ENCODE measurements at places on chromosomes 1 and 21.
A peak's percentile ranks its signal among the peaks of the same experiment; 100 is the strongest.

DNA sequence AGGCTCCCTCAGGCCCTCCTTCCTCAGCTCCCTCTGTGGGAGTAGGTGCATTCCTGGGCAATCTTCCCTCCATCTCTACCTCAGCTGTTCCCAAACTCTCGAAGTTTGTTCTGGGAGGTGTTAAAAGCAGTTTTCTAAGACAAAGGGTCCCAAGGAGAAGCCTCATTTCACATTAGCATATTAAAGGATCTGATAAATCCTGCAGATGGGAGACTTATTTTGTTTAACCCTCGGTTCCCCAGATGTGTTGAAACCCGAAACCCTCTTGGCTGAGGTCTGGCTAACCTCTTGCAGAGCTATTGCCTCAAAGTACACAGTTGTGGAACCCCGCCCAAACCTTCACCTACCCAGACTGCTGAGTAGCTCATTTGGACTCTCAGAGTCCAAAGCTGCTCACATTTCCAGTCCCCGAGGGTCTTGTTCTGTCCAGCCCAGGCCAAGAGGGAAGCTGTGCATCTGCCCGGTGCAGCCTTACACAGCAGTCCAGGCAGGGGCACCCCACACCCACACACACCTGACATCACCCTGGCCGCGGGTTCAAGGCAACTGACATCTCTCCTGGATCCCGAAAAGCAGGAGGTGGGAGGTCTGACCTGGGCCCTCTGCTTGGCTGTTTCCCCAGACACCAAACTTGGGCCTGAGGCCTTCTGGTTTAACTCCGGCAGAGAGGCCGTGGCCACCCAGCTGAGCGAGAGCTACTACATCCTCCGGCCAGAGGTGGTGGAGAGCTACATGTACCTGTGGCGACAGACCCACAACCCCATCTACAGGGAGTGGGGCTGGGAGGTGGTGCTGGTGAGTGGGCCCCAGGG lies 19.5 kb upstream of the SELENON start:
- no peak overlapping the region for H3K4me3 ChIP-seq
- no peak for DNase-seq
- H3K27me3 ChIP-seq = no peaks in the 10 kb centered on the region
- no peaks in the 10 kb centered on the region for H3K4me1 ChIP-seq
- H3K36me3 ChIP-seq = no peaks in the 10 kb centered on the region
- H3K27ac ChIP-seq = no peak overlapping the region

- H3K36me3 ChIP-seq = no peaks in the 10 kb centered on the region
- no peak for DNase-seq
- H3K4me1 ChIP-seq = no peaks in the 10 kb centered on the region
- no peak overlapping the region for H3K4me3 ChIP-seq
- no peaks in the 10 kb centered on the region for H3K27me3 ChIP-seq
Measured at GRCh38 chr1:100383743-100384405, 31.6 kb downstream of the CDC14A start.

- H3K27ac ChIP-seq = no peak overlapping the region
- DNase-seq = no peak
- H3K36me3 ChIP-seq = no peaks in the 10 kb centered on the region
- H3K4me1 ChIP-seq = peaks cover 7% of the 10 kb centered on the region
- H3K4me3 ChIP-seq = no peak overlapping the region
Measured at GRCh38 chr1:6145864-6146410, 34.2 kb downstream of the CHD5 start.

- H3K27ac ChIP-seq = no peak overlapping the region
- H3K36me3 ChIP-seq = no peaks in the 10 kb centered on the region
- no peak overlapping the region for H3K4me3 ChIP-seq
- no peaks in the 10 kb centered on the region for H3K27me3 ChIP-seq
- no peak for DNase-seq
- H3K4me1 ChIP-seq = no peaks in the 10 kb centered on the region
Measured at GRCh38 chr1:8455700-8456307, 137.9 kb downstream of the SLC45A1 start.

DNA sequence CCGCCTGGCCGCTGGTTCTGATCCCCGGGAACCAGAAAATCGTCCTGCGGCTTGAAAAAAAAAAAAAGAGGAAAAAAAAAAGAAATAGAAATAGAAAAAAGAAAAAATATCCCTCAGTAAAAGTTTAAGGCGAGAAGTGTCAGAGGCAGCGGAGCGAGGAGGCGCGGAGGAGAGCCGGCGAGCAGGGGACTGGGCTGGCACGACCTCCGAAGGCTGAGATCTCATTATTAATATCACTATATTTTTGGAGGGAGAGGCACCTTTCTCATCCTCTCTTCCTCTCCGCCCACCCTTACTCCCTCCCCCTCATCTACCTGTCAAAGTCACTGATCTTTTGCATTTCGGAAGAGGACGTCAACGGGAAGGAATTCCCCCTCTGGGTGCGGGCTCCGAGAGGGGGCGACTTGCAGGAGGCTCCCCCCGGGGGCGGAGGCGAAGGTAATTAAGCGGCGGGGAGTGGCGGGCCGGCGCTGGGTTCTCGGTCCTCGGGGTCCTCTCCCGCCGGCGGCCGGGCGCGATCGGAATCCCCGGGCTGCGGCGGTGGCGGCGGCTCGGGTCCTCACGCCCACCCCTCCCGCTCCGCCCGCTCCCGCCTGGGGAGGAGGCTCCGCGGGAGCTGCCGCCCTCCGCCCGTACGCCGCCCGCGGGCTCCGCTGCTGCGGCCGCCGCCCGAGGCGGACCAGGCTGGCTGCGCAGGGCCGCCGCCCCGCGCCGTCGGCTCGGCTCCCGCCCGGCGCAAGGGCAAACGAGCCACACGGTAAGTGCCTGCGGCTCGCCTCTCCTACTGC lies at the start of gene NTNG1:
TSS of gene NTNG1 (plus strand) at position 337 of the 788 bp plus-strand sequence.
- no peak within 1 kb of the TSS for H3K27ac ChIP-seq
- H3K4me3 ChIP-seq = peak within 1 kb of the TSS; percentile 38
- DNase-seq = no peak
- no peaks in the 10 kb centered on the region for H3K4me1 ChIP-seq

GRCh38 chr1:228163007-228163753 lies 2.4 kb upstream of the IBA57 start:
- H3K27ac ChIP-seq = peak overlapping the region; percentile 66
- H3K4me3 ChIP-seq = no peak overlapping the region
- no peaks in the 10 kb centered on the region for H3K4me1 ChIP-seq

DNA sequence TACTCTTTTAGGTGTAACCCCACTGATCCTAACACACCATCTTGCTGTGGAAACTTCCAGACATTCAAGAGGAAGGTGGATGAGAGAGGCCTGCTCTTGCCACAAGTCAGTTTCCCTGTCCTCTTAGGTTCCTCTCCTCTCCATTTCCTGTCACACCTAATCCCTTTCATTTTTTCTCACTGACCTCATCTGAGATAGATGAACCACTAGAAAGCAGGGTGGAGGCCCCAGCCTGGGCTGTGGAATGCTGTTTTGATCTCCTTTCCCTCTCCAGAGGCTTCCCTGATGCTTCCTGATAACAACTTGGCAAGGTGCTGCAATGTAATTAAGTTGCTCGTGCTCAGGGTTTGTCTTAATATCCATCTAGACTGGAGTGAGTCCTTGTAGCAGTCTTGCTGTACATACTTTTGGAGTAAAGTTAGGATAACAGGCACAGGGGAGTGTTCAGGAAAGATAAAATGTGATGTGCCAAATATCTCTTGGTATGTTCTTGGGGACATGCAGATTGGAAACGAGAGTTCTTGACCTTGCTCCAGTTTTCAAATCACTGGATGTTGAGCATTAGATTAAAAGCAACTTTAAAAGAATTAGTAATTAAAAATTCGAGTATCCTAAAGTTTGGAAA lies 11.2 kb downstream of the LRRC42 start:
- H3K27me3 ChIP-seq = no peaks in the 10 kb centered on the region
- peaks cover 3% of the 10 kb centered on the region for H3K36me3 ChIP-seq
- no peak overlapping the region for H3K4me3 ChIP-seq
- H3K4me1 ChIP-seq = no peaks in the 10 kb centered on the region
- H3K27ac ChIP-seq = peak overlapping the region; percentile 6
